ENCODE measurements at places on chromosomes 16 and 17.

- no peak for DNase-seq
These were observed 33.0 kb upstream of the ZNF750 start for GRCh38 chr17:82872591-82873520.

- DNase-seq, result no peak
These were observed 17.1 kb downstream of the LIG3 start for GRCh38 chr17:34997355-34997862.

DNA sequence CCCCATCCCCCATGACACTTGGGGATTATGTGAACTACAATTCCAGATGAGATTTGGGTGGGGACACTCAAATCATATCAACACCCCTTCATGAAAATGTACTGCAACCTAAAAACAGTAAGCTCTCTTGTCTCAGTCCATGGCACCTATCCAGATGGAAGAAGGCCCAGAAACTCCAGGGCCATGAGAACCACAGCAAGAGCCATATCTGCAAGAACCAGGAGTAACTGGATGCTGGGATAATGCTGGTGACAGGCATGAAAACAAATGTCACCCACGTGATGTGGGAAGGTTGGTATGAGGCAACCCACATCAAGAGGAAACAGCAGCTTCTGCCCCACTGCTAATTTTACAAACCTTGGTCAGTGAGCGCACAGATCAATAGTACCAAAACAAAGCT is 400.1 kb upstream of the ERCC4 start:
- DNase-seq, result no peak

DNA sequence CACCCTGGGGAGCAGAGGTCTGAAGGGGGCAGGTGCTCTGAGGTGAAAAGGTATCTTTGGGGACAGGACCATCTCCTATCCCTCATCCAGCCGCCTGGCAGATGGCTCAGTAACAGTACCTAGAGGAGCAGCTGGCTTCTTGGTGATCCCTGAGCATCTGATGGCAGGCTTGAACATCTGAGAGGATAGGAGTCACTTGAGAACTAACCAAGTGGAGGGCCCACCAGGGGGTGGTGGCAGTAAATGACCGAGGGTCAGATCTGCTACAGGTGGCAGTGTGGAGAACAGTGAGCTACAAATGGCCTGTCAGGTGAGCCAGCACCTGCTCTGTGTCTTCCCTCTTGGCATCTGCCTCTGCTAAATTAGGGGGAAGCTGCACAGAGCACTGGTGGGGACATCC is 13.8 kb downstream of the HROB start:
- no peak for DNase-seq

- DNase-seq, result no peak
These were observed 2047.4 kb downstream of the TP53TG3F start for GRCh38 chr16:35506898-35507194.

DNA sequence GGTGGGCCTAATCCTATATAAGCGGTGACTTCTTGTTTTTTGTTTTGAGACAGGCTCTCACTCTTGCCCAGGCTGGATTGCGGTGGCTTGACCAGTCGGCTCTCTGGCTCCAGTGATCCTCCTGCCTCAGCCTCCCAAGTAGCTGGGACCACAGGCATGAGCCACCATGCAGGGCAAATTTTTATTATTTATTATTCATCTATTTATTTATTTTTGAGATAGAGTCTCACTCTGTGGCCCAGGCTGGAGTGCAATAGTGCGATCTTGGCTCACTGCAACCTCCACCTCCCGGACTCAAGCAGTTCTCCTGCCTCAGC is 4.7 kb upstream of the RNF213 start:
- DNase-seq, result no peak
